Choroid plexus epithelial cell (primary cell): ENCODE measurements at places on chromosomes 11 and 22.

GRCh38 chr22:46072110-46072881 lies 78.0 kb upstream of the PPARA start:
- DNase-seq: peak; percentile 65

DNA sequence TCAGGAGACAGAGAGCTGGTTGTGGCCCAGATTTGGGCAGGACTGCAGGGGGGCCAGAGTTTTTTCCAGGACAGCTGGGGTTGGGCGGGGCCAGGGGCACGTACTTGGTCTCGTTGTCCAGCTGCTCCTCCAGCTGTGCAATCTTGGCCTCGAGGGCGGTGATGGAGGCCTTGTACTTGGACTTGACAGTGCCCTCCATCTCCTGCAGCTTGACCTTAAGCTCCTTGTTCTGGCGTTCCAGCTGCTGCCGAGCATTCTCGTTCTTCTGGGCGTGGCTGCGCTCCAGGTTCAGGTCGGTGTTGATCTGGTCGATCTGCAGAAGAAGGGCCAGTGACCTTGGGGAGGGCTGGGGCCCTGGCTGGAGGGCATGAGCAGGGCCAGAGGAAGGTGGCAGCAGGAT lies 32.1 kb downstream of the APOL1 start:
- no peak for DNase-seq

GRCh38 chr11:123653827-123654565 lies 428 bp downstream of the SCN3B start:
- peak; percentile 55 for DNase-seq

- DNase-seq: no peak
Observed at GRCh38 chr22:24693379-24693778, 81.1 kb downstream of the PIWIL3 start.

GRCh38 chr11:102154806-102155205 lies 44.6 kb downstream of the YAP1 start:
- DNase-seq: peak; percentile 37

DNA sequence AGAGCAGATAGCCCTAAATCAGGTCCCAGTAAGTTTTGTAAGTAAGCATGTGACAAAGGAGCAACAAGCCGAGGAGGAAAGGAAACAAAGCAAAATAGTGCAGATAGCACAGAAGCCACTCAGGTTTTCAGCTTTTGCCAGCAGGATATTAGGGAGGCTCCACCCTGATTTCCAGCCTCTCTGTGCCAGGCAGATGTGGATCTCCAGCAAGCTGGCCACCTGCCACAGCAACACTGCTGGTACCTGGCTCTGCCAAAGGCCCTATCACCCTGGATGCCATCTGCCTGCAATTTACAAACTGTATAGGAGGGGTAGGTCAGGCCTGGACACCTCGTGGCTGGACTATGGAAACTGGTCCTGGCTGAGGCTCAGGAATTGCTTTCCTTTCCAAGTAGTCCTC lies 12.2 kb upstream of the NNMT start:
- DNase-seq: no peak

DNA sequence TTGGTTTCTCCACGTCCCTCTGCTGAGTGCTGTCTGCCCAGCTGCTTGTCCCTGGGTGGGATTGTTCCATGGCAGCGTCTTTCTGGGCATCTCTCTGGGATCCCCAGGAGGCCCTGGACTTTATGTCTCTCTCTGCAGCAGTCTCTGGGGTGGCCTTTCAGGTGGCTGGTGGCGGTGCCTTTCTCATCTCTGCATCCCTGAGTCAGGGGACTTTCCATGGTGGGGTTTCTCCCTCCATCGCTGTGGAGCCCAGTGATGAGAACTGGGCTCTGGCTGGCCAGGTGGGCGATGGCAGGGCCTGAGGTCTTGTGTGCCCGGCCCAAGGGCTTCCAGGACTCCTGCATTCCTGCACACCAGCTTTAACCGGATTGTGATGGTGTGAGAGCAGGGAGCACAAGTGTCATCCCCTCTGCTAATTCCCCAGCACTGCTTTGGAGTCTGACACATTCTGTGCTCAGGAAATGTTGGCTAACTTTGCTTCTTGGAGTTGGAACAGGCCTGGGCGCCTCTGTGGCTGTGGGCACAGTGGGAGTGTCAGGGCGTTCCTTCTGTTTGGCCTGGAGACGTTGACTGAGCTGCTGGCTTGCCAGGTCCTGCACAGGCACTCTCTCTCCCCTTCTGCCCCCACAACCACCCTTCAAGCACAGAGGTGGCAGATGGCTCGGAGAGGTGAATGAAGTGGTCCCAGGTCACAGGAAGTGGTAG lies 27.9 kb downstream of the FAM83F start:
- DNase-seq: no peak

DNA sequence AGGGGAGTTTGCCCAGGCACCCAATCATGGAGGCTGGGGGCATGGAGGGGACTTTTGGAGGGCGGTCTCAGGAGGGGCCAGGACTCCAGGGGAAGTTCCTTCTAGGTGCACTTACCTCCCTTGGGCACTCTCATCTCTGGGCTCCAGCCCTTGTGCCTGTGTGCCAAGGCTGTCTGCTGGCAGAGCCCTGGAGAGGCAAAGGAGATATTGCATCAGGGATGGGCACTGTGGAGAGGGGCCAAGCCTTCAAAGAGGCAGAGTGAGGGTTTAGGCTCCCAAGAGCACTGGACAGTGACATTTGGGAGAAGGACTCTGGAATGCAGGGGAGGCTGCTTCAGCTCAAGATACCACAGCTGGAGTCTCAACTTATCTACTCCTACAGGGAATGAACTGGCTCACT lies 32.2 kb upstream of the TFIP11 start:
- DNase-seq: no peak

DNA sequence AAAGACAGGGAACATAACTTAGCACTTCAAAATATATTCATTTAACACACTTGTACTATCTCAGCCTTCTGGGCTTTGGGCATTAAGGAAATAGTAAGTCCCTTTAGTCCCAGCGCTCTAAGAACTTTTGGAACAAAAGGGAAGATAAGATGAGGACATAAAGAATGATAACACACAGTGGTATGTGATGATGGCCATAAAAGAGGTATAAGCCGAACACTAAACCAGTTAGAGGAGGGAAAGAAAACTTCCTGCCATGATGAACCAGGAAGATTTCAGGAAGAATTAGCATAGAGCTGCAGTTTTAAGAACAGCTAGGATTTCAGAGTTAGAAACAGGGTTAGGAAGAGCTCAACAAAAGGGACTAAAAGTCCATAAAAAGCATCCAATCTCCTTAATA lies 11.8 kb downstream of the SYTL2 start:
- no peak for DNase-seq

GRCh38 chr11:56890584-56891305 lies 98.0 kb upstream of the OR5AK2 start:
- DNase-seq: no peak

DNA sequence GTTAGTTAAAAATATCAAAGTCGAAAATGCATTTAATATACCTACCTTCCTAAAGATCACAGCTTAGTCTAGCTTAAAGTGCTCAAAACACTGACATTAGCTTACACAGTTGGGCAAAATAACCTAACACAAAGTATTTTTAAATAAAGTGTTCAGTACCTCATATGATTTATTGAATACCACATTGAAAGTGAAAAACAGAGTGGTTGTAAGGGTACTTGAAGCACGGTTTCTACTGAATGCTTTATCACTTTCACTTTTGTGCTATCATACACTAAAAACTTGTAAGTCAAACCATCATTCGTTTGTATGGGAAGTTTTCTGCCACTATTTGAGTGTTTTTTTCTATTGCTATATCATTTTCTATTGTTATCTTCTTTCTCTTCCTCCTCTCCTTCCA lies 36.6 kb downstream of the ZBTB44 start:
- no peak for DNase-seq

- DNase-seq: peak; percentile 85
Observed at GRCh38 chr11:94786264-94787126, 18.3 kb downstream of the AMOTL1 start.

DNA sequence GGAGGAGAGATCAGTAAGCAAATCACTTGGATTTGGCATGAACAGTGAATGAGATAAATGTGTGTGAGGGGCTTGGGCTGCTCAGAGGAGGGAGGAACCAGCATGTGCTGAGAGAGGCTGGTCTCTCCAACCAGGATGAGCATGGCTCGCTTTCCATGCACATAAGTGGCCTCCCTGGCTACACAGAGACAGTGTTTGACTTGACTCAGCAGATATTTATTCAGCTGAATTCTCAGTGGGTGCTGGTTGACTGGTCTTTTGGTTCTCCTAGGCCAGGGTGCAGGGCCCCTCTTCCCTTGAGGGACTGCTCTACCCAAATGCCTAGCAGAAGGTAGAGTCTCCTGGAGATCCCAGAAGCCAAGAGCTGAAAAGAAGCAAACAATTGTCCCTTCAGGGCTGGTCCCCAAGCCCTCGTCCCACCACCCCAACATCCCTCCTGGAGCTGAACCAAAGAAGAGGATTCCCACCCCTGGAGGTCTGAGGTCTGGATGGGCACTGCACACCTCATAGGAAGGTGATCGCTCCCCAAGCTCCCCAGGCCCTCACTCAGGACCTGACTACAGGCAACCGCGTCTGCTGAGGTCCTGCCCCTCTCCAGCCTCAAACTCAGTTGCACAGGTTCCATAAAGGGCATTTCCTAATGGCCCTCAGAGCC lies 3.3 kb upstream of the TRIM29 start:
- no peak for DNase-seq

DNA sequence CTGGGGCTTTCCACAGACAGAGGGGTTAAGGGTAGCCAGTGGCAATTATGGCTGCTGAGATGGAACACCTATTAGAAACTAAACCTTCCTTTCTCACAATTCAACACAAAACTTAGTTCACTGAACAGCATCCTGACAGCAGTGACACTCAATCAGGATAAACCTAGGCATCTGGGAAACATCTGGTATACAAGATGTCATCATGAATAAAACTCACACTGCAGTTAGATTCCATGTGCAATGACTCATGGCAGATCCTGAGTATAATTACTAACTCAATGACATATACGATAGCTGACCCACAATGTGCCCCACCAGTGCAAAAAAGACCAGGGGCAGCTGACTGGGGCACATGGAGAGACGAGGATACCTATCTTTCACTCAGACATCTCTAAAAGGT lies 17.7 kb downstream of the RBFOX2 start:
- DNase-seq: peak; percentile 78

DNA sequence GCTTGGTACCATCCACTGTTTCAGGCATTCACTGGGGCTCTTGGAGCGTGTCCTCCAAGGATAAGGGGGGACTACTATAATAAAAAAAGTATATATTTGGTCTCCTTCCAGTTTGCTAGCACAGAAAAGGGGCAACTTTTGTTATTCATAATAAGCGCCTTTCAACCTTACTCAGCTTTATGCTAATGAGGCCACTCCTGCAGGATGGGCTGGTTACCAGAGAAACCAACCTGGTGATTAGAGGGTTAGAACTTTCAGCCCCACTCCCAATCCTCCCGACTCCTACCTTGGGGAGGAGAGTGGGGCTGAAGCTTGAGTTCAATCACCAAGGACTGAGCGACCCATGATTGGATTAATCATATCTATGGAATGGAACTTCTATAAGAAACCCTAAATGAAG lies 31.8 kb downstream of the PPFIBP2 start:
- no peak for DNase-seq
